ENCODE measurements at places on chromosomes 5 and 9. TPM values are rescaled to one million over a fixed set of nuclear protein-coding genes. Genes with fewer than 3 reads are reported as not detected.

Gene PCDHGB1
- 7.8 TPM for total RNA-seq

DNA sequence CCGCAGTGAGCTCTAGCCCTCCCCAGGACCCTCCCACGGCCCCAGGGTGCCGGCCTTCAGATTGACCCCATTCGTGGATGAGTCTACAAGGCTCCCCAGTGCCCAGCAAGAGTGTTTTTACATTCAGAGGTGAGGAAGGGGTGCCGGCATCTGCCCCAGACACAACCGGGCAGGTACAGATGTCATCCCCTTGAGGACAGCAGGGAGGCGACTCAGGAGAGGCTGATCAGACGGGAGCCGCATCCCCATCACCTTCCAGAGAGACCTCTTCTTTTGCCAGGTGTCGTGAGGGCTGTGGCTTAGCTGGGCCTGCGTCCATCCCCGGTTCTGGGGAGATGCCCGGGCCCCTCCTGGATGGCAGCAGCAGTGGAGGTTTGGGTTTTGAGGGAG, 4.3 kb upstream of the LRRC14B start:
- DNase-seq, result peak; percentile 24

- no peak for DNase-seq
Measured at GRCh38 chr5:79774171-79774854, 84.7 kb downstream of the CMYA5 start.

Gene OR1Q1
- not detected for total RNA-seq

Gene CCDC180
- total RNA-seq, result 3.1 TPM

Gene HMCN2
- total RNA-seq, result 5.2 TPM

Gene NPR3
- 18.3 TPM for total RNA-seq

GRCh38 chr5:177288191-177288590, 15.3 kb downstream of the RAB24 start:
- DNase-seq, result no peak

GRCh38 chr9:130830231-130830760, 4.8 kb upstream of the ABL1 start:
- no peak for DNase-seq

Gene SLC36A2
- total RNA-seq, result 1.2 TPM

Gene LCN6
- 13.0 TPM for total RNA-seq

GRCh38 chr5:82351754-82352145, 73.6 kb upstream of the RPS23 start:
- DNase-seq, result no peak

Gene TMEM252
- not detected for total RNA-seq

GRCh38 chr9:121748074-121748473, 96.6 kb downstream of the DAB2IP start:
- DNase-seq, result no peak

Measured in Right ventricle myocardium superior (tissue), 1 donor.